ENCODE measurements at places on chromosomes 4 and X. TPM values are rescaled to one million over a fixed set of nuclear protein-coding genes. Genes with fewer than 3 reads are reported as not detected.

MMRN1 gene
- 0.14 TPM for total RNA-seq

ELF4 gene
- 3.0 TPM for total RNA-seq

GPR50 gene
- total RNA-seq, result not detected

DNA sequence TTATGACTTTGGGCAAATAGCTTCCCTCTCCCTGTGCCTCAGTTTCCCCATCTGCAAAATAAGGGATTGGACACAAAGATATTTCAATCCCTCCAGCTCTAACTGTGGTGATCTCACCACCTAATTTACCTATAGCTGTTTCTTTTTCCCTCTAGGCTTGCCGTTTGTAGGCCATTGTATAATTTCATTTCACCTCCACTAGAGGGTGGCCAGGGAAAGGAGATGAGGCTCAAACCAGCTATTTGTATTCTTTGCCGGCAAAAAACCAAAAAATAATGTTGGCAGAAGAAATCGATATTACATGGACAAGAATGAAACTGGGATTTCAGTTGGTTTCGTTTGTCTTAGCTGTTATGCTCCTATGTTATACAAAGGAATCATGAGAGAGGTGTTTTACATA, 36.1 kb upstream of the DOCK11 start:
- no peak for DNase-seq
- H3K27ac ChIP-seq, result no peak overlapping the region
- H3K4me3 ChIP-seq, result no peak overlapping the region
- H3K4me1 ChIP-seq, result no peaks in the 10 kb centered on the region

Measured in heart left ventricle (tissue), 16 donors.